ENCODE measurements at places on chromosomes 2 and 18. TPM values are rescaled to one million over a fixed set of nuclear protein-coding genes. Genes with fewer than 3 reads are reported as not detected.

Gene SDC1
- 9.0 TPM for polyA plus RNA-seq

Gene RNPEPL1
- polyA plus RNA-seq: 0.19 TPM

Gene METTL21A
- polyA plus RNA-seq: 79.7 TPM

Gene PRKAG3
- polyA plus RNA-seq: not detected

Gene SNED1
- 0.66 TPM for polyA plus RNA-seq

Gene RSAD2
- polyA plus RNA-seq: not detected

Gene CD8B2
- not detected for polyA plus RNA-seq

Gene CFAP221
- polyA plus RNA-seq: 29.3 TPM

Gene CHN1
- 2,135 TPM for polyA plus RNA-seq

Gene ZNG1B
- 180 TPM for polyA plus RNA-seq

Gene DDX18
- 63.1 TPM for polyA plus RNA-seq

Gene TEKT4
- polyA plus RNA-seq: not detected

Gene SEH1L
- 83.7 TPM for polyA plus RNA-seq

Gene GPR75
- polyA plus RNA-seq: 1.5 TPM

Gene RAPH1
- 8.4 TPM for polyA plus RNA-seq

Gene GKN1
- polyA plus RNA-seq: 2.8 TPM

Gene SKA1
- polyA plus RNA-seq: 0.71 TPM

Gene EMILIN2
- not detected for polyA plus RNA-seq

Gene CIB4
- polyA plus RNA-seq: not detected

Gene CYP26B1
- polyA plus RNA-seq: 1.1 TPM

Gene DSC3
- not detected for polyA plus RNA-seq

Gene AGPS
- polyA plus RNA-seq: 10.0 TPM

Gene NT5DC4
- polyA plus RNA-seq: not detected

Gene SOWAHC
- polyA plus RNA-seq: 0.74 TPM

Gene MAPRE3
- polyA plus RNA-seq: 20.0 TPM

Gene STK16
- 2.6 TPM for polyA plus RNA-seq

Gene LRP2
- 0.03 TPM for polyA plus RNA-seq

Gene AFF3
- 6.4 TPM for polyA plus RNA-seq

Gene RBKS
- 1.8 TPM for polyA plus RNA-seq

Gene SERPINB12
- polyA plus RNA-seq: not detected

Gene OR6B2
- polyA plus RNA-seq: not detected

Gene ANKRD30B
- polyA plus RNA-seq: 2.1 TPM

Gene CDH2
- polyA plus RNA-seq: 121 TPM

Gene ZSWIM2
- not detected for polyA plus RNA-seq

Gene IL36A
- not detected for polyA plus RNA-seq

Gene TGFBRAP1
- polyA plus RNA-seq: 2.3 TPM

Gene GAL3ST2
- polyA plus RNA-seq: not detected
